ENCODE measurements at places on chromosomes 1 and 21.

DNA sequence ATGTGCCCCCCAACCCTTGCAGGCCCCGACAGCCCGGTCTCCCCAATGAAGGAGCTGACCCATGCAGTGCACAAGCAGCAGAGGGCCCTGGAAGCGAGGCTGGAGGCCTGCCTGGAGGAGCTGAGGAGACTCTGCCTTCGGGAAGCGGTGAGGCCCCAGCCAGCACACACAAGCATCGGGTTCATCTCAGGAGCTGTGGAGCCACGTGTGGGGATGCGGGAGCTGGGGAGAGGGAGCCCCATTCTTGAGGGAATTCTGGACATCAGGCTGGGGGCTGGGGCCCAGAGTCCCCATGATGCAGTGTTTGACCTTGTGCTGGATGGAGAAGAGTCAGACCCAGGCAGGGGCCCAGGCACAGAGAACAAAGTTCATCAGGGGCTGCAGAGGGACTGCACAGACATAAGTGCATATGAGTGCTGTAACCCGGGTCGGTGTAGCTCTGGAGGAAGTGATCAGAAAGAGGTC lies 4.8 kb downstream of the INAVA start:
- no peak for DNase-seq

DNA sequence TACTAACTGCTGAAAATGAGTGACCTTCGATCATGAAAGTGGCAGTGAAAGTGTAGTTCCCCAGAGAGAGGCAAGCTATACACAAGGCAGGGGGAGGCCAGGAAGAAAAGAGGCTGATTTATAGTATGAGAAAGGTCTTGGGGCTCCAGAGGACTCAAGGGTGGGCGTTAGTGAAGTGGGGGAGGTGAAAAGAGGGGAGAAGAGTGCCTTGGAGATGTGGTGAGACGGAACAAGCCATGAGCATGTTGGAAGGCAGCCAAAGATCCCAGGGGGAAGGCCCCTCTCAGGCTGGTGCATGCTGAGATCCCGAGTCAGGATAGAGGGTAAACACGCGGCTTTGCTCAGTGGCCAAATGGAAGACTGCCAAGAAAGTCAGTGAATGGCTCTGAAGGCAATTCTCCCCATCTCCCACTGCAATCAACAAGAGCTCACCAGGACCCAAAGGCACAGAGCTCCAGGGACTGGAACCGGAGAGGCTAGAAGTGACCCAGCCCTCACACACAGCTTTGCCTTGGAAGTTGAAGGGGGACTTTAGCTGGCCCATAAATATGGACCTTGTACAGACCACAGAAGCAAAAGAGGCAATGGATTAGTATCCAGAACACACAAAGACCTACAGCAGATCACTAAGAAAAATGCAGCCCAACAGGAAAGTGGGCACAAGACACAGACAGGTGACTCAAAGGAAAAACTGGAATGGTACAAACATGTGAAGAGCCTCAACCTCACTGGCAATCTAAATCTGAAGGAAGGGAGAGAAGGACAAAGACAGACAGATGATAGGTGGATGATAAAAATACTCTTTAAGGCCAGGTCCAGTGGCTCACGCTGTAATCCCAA lies 49.6 kb downstream of the HSF2BP start:
- DNase-seq: no peak

DNA sequence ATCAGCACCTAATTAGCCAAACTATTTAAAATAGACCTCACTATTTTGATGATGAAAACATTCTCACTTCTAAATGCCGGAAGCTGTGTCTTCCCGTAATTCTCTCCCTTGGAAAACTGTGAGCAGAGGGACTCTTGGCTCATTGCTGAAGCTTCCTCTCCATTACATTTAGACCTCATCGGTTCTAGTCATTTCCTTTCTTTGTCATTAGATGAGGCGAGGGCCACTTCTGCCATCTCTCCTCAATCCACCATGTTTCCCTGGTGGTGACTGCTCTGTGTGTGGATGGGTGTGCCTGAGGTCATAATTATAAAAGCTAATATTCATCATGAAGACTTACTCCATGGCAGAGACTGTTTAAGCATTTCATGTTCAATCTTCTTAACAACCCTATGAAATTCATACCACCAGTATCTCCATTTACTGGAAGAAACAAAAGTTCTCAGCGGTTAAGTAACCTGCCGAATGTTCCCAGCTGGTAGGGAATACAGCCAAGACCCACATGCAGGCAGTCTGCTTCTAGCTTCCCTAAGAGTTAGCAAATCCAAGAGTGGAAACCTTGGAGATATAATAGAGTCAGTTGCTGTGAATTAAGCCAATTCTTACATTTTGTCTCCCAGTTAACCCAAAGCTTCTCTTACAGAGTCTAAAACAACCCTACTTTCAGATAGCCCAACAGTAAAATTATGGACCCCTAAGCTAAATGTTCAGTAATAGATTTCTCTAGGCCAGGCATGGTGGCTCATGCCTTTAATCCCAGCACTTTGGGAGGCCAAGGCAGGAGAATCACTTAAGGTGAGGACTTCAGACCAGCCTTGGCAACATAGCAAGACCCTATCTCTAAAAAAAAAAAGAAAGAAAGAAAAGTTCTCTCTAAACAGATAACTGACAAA lies 156.2 kb downstream of the ZBTB18 start:
- DNase-seq: no peak

- DNase-seq: no peak
Observed at GRCh38 chr1:177017287-177017852, 147.1 kb downstream of the ASTN1 start.

- DNase-seq: no peak
Observed at GRCh38 chr1:240128366-240128765, 36.7 kb downstream of the FMN2 start.

GRCh38 chr1:91555074-91555730 lies 54.6 kb downstream of the CDC7 start:
- no peak for DNase-seq

All from stimulated activated CD4-positive, alpha-beta T cell treated with anti-CD3 and anti-CD28 coated beads, Interleukin-4, amount 100 ng/mL, for 24 hours (primary cell).